ENCODE measurements at places on chromosomes 11 and 22.

DNA sequence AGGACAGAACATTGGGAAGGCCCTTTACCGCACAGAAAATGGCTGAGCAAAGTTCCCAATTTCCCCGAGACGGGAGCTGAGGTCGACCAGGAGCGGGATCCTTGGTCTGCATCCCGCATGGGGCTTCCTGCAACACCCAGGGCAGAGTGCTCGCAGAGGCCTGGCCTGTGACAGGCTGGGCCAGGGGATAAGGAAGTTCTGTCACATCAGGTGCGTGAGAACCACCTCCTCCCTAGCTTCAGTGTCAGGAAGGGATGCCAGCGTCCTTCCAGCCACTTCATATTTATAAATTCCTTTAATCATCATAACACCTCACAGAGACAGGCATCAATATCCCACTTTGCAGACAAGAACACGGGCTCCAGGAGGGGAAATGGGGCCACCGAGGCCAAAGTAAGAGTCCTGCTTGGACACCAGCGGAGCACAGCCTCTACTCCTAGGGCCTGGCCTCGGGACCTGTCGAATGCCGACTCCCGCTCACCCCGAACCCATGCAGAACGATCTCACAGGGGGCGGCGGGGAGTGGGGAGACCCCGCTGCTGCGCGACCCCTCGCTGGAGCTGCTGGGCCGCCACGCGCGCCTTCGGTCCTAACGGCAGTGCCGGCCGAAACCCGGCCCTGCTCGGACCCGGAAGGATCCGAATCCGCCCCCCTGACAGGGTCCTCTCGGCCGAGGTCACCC lies 532 bp downstream of the BET1L start:
- peak; percentile 31 for DNase-seq

- DNase-seq, result no peak
Measured at GRCh38 chr11:62409831-62410230, 9.0 kb upstream of the SCGB1A1 start.

GRCh38 chr11:88402192-88402715 lies 64.7 kb upstream of the CTSC start:
- no peak for DNase-seq

DNA sequence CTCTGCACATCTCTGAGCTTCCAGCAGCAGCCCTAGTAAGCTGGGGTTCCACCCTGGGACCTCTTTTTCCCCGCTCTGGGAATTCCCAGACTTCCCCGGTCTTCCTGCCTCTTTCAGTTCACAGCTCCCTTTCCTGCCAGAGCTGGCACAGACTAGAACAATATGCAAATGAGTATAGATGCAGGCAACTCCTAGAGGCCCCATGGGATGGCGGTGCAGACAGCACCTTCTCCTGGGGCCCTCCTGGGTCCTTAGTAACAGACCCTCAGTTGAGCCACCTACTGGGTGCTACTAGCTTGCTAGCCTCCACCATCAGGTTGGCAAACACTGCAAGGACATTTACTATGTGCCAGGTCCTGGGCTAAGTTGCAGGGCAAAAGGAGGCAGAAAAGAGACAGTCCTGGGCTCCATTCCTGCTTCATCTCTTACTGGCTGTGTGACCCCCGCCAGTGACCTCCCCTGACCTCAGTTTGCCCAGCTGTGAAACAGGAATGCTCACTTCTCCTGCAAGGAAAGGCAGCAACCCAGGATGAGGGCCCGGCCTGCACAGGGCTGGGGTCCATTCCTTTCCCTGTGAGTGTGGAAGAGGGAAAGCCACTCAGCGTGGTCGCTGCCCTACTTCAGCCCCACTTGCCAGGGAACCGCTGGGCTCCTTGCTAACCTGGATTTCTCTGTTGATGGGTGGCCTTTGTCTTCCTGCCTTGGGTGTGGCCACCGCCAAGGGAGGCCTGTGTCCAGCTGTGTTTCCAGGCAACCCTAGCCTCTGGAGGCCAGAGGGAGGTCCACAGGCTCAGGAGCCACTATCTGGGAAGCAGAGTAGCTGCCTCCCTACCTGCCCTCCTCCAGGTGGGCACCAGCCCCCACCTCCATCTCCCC lies 7.3 kb downstream of the RELT start:
- DNase-seq, result no peak

GRCh38 chr11:113549611-113550578 lies 74.7 kb upstream of the DRD2 start:
- DNase-seq, result no peak

GRCh38 chr11:32390712-32391111 lies 44.6 kb downstream of the WT1 start:
- DNase-seq, result no peak

- DNase-seq, result no peak
Measured at GRCh38 chr11:62930157-62930556, 9.0 kb upstream of the CHRM1 start.

DNA sequence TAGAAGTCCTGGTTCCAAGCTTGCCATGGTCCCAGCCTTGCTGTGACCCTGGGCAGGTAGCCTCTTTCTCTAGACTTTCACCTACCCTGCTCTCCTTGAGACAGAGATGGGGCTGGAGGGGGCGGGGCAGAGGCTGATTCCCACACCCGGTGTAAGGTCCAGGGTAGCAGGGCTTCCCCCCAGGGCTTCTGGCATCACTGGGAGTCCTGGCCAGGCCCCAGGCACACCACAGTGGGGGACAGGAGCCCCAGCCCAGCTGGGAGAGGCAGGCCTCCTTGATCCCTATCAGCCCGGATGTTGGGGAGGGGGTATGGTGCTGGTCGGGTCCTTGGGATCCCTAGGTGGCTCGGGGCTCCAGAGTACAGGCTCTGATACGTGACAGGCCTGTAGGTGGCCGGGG lies 1.7 kb upstream of the NUDT8 start:
- no peak for DNase-seq

Data from COLO829 (cell line).